ENCODE measurements at places on chromosomes 5 and 9.

GRCh38 chr9:96344458-96345180 is 38.9 kb downstream of the SLC35D2 start:
- DNase-seq: peak; percentile 60

GRCh38 chr9:9614607-9615006 is 998.2 kb downstream of the PTPRD start:
- DNase-seq: no peak

GRCh38 chr5:142012186-142012785 is 541 bp downstream of the GNPDA1 start:
- peak; percentile 4 for DNase-seq

GRCh38 chr5:16975950-16976624 is 40.0 kb upstream of the MYO10 start:
- no peak for DNase-seq

GRCh38 chr9:135696446-135696845 is 2.8 kb downstream of the SOHLH1 start:
- no peak for DNase-seq

- DNase-seq: no peak
Observed at GRCh38 chr5:133389066-133389590, 223.2 kb downstream of the FSTL4 start.

GRCh38 chr5:78280261-78280660 is 14.2 kb downstream of the AP3B1 start:
- no peak for DNase-seq

DNA sequence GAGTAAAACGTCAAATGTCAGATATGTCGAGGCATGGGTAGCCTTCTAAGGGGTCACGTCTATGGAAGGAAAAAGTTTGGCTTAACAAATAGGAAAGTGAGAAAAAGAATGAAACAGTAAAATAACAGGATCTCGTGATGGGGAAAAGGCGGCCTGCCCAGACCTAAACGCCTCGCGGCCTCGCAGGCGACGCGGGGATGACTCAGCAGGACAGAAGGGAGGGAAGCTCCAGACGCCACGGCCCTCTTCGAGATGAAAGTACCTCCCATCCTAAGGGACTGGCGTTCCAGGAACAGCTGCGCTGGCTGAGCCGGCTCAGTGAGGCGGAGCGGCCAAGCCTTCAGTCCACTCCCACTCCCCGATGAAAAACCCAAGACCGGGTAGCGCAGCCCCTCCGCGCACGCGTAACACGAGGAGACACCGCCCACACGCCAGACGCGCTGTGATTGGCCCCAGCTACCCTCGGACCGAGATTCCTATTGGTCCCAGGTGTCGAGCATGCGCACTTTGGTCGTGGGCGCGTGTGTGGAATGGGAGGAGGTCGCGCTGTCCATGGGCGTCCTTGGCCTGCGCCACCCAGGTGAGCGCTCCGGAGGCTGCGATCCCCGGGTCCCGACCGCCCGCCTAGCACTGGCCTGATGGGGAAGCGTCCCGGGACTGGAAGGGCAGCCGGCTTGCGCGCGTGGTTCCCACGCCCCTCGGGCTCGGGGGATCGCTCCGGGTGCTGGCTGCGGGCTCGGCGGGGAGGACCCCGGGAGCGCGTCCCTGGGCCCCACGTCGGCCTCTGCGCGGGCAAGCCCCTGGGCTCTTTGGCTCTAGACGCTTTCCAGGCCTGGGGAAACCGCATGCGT is 588.5 kb downstream of the MTRR start:
- DNase-seq: peak; percentile 98

DNA sequence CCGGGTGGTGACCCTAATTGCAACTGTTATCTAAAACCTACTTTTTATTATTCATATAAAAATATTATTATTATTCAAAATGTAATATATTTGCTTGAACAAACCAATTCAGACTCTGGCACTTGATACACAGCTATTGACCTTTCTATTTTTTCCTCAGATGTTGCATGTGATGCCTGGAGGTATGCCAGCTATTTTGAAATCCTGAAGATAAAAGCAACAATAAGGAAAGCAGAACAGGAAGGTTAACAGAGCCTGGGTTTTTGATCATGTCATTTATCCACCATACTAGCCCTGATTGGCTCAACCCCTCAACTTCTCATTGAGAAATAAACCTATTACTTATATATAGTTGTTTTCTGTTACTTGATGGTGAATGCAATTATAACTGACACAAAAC is 340.9 kb upstream of the KIF2A start:
- DNase-seq: no peak

- DNase-seq: no peak
Observed at GRCh38 chr9:34145165-34145564, 18.7 kb upstream of the DCAF12 start.

DNA sequence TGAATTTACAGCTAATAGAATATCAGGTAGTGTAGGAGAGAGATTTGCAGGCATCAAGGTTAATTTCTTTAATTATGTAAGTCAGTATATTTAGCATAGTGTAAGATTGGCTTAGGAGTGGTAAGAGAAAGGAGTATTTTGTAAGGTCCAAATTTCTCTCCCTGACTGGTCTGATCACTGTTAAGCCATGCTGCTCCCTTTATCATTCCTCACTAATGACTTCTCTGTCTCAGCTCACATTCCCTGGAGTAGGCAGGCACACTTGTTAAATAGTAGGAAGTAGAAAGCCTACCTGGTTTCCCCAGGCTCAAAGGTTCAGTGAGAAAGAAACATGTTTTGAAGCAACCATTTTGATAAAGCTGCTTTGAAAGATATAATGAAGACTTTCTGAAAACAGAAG is 90.7 kb downstream of the SMIM15 start:
- no peak for DNase-seq

GRCh38 chr5:56414066-56414465 is 180.9 kb upstream of the ANKRD55 start:
- no peak for DNase-seq

DNA sequence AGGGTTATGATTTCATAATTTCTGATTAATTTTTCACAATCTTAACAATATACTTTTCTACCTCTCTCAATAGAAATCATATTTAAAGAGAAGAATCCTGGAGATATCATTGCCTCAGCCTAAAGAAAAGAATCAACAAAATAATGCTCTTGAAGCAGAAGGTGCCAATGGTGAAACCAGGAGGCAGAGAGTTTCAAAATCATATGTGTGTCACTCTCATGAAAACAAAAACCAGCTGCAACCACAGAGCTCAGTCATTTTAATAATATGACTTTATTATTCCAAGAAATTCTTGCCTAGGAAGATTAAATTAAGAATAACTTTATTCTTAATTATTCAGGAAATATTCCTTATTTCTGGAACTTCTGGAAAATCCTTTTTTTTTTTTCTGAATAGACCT is 266.8 kb upstream of the ACTBL2 start:
- DNase-seq: no peak

DNA sequence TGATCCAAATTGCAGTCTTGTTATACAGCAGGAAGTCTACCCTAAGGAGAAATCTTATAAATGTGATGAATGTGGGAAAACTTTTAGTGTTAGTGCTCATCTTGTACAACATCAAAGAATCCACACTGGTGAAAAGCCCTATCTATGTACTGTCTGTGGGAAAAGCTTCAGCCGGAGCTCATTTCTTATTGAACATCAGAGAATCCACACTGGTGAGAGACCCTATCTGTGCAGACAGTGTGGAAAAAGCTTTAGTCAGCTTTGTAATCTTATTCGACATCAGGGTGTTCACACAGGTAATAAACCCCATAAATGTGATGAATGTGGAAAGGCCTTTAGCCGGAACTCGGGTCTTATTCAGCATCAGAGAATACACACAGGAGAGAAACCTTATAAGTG is 10.4 kb downstream of the ZNF189 start:
- DNase-seq: no peak

DNA sequence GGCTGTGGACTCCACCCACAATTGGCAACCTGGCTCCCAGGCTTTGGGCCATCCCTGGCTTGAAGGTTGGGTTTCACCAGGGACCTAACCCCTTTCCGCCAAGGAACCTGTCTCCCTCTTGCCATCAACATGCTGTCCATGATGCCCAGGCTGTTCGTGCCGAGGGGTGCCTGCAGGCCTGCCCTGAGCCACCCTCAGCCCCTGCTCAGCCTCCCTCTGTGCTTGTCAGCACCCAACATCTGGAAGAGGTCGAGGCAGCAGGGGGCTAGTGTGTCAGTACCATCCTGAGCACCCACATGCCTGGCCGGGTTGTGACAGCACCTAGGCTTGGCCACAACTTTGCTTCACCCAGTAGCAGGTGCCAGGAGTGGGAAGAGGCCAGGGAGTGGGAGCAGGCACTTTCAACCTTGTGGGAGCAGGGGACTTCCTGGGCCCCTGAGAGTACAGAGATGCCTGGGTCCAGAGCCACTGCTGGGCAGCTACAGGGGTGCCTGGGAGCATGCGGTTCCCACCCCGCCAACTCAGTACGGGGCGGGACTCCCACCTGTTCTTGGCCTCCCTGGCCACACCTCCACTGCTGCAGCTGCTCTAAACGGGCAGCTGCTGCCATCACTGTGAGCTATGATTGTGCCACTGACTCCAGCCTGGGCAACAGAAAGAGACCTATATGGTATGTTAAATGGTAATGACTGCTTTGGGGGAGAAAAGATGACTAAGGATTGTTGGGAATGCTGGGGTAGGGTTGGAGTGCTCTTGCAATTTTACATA is 6.3 kb downstream of the PDCD1LG2 start:
- DNase-seq: no peak

GRCh38 chr9:130731355-130731754 is 37.8 kb downstream of the EXOSC2 start:
- DNase-seq: peak; percentile 87

- no peak for DNase-seq
Observed at GRCh38 chr5:76582230-76583162, 40.7 kb downstream of the F2RL2 start.

DNA sequence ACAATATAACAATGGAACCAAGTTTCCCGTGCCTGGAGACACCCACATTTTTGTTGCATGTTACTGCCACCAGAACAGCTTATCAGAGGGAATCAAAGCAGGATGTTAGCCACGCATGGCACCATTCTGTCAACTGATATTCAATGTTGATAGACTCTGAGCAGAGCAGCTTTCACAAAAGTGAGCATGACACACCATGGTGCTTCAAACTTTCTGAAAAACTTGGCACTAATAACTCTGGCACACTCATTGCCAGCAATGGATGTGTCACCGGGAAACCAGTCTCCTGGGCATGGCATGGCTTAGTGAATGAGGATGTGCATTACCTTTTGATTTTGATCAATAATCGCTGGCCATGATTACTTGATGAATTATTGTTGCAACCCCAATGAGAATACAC is 19.7 kb downstream of the NIPSNAP3B start:
- DNase-seq: no peak

DNA sequence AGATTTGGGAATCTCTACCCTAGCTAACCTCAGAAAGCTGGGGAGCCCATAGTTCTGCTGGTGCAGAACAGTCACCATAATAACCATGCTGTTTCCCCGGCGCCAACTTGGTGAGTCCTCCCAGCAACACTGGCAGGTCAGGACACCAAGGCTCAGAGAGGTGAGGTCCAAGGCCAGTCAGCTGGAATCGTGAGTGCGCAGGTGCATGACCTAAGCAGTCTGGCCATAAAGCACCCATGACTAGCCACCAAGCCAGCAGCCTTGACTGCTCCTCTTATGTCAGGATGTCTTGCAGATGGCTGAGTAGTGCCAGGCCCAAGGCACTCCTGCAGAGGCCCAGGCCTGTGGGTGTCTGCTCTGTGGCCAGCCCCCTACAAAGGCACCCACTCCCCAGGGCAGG is 2.6 kb downstream of the RNF44 start:
- no peak for DNase-seq

DNA sequence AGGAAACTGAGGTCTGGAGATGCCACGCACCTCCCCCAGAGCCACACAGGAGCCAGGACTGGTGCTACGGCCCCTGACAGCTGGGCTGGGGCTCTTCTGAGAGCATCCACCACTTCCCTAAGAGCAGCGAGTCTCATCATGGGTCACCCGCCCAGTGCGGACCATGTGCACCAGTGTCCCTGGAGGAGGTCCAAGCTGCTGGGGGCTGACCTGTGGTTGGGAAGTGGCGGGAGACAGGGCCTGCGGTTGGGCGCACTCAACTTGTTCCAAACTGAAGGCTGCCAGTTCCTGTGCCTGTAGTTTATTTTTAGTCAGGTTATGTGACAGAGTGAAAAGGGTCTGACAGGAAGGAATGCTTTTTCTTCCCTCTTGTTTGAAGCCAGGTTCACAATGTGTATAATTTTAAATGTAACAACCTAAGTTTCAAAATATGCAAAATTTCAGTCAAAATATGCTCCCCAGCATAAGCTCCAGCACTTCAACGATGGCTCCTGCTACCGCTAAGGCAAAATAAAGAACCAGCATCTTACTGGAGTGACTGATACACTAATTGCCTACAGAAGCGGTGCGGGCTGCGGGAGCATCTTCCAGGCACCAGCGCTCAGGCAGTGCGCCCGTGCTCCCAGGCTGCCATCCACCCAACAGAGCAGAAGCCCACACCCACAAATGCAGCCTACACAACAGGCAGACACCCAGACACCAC is 14.8 kb downstream of the BARHL1 start:
- DNase-seq: no peak

GRCh38 chr5:143515829-143516228 is 112.3 kb upstream of the NR3C1 start:
- no peak for DNase-seq

GRCh38 chr9:16272776-16273175 is 597.7 kb downstream of the BNC2 start:
- no peak for DNase-seq

GRCh38 chr5:171137768-171138525 is 171.1 kb upstream of the TLX3 start:
- no peak for DNase-seq

DNA sequence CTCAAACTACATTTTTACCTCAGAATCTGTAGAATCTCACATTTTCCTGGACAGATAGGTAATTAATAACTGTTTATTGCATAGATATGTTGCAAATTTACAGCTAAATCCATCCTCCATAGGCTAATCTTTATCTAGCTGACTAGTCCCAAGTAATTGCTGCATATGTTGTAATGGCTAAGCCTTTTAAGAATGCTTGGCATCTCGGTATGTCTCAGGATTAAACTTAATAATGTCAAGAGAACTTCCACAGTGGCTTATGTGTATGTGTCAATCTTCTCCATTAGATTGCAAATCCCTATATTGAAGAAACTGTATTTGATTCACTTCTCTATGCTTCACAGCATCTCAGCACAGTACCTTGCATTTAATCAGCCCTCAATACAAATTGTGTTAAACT is 131.9 kb downstream of the PRDM9 start:
- DNase-seq: no peak

GRCh38 chr5:119079318-119079921 is 8.5 kb downstream of the DMXL1 start:
- no peak for DNase-seq

- DNase-seq: no peak
Observed at GRCh38 chr5:25892211-25892610, 1146.2 kb downstream of the CDH9 start.

GRCh38 chr9:91159664-91160121 is 202.0 kb downstream of the AUH start:
- DNase-seq: no peak

DNA sequence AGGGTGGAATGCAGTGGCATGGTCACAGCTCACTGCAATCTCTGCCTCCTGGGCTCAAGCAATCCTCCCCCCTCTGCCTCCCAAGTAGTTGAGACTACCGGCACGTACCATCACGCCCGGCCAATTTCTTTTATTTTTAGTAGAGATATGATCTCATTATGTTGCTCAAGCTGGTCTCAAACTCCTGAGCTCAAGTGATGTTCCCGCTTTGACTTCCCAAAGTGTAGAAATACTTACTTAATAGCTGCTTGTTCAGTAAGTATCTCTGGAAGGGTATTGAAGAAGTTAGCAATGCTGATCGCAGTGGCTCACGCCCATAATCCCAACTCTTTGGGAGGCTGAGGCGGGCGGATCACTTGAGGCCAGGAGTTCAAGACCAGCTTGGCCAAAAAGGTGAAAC is 35.7 kb upstream of the PLIN2 start:
- DNase-seq: no peak
